Posterior cingulate gyrus (tissue), 11 donors: ENCODE measurements at places on chromosomes 4 and X.

DNA sequence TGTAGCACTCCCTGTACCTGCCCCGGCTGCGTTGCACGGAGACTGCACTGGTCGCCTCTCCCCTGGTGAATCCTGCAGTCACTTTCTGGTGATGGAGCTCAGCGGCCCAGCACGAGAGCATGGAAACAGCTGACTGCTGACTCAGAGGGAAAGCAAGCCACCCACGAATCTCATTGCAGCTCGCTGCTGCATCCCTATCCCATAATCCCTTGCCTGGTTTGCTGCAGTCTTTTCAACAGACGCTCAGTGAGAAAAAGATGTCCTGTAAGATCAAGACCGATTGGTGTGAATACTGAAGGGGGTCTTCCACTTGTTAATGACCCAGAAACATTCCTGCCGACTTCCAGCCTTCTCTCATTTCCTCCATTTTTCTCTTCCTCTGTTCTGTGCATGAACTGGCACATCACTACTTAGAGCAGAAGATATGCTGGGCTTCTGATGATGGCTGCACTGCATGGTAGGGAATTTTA, 52.9 kb downstream of the TRIM2 start:
- peak; percentile 94 for DNase-seq

GRCh38 chrX:31213941-31214340, 142.1 kb upstream of the FTHL17 start:
- no peak for DNase-seq

- DNase-seq: no peak
Measured at GRCh38 chrX:97490656-97491055, 606.9 kb downstream of the RPA4 start.

DNA sequence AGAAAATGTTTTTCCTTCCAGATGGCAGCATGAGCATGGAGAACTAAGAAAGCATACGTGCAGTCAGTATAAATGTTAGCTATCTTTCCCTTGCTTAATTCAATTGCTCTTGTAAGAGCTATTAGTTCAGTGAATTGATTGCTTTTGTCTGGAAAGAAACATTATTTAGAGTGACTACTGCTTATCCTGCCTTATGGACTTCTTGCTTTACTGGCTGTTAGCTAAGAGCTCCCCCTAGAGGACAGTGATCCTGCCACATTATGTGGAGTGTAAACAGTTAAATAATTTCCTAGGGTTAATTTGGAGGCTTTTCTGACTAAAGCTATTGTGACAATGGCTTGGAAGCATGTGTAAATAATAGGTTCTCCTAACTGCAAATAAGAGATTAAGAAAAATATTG, 1402.4 kb downstream of the FAM133A start:
- no peak for DNase-seq

- DNase-seq: no peak
Measured at GRCh38 chr4:82842593-82842992, 44.0 kb upstream of the SCD5 start.

- no peak for DNase-seq
Measured at GRCh38 chr4:87911252-87911774, 64.2 kb upstream of the SPP1 start.

GRCh38 chrX:12378253-12378652, 240.0 kb downstream of the FRMPD4 start:
- no peak for DNase-seq

GRCh38 chr4:26412381-26413372, 77.6 kb downstream of the CCKAR start:
- DNase-seq: no peak

DNA sequence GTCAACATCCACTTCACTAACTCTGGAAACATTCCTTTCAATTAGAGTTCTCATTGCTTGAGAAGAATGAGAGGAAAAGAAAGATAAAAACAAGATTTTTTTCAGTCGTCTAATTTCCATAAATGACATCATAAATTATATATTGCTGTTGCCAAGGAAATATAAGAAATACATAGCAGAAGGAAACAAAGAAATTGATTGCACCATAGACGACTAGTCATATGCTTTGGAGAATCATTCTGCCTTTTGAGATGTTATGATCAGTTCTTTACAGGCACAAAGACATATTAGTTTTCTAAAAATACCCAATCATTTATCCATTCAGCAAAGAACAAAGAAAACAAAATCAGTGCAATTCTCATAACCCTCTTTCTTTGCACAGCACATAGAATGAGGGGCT, 672 bp upstream of the C1QTNF7 start:
- DNase-seq: no peak

- no peak for DNase-seq
Measured at GRCh38 chr4:22030307-22030706, 81.7 kb upstream of the KCNIP4 start.
